ENCODE measurements at places on chromosomes 4 and X.

DNA sequence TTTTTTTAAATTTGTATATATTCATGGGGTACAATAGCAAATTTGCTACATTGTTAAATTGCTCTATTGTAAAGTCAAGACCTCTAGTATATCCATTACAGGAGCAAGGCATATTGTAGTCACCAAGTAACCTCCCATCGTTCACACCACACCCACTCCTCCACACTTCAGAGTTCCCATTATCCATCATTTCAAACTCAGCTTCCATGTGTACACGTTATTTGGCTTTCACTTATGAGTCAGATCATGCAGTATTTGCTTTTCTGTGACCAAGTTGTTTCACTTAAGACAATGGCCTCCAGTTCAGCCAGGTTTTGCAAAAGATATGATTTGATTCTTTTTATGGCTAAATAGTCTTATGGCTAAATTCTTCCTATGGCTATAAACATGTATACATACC is 2614.2 kb downstream of the PCDH7 start:
- no peak for DNase-seq

GRCh38 chr4:18314731-18315130 is 293.2 kb upstream of the LCORL start:
- DNase-seq, result no peak

DNA sequence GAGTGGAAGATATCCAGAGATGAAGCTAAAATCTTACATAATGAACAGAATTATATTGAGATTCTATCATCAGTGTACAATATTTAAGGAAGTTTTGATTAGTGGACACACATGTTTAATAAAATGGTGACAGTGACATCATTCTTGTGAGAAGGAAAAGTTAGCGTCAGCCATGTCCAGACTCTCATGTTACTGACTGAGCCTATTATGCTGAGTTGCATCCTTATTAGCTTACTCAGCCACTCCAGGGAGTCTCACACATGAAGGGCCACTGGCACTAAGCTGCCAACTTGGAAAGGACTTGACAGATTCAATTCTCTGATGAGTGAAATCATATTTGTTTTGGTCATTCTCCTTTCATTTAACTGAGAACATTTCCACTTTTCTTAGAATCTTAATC is 170.6 kb downstream of the BANK1 start:
- DNase-seq, result no peak

DNA sequence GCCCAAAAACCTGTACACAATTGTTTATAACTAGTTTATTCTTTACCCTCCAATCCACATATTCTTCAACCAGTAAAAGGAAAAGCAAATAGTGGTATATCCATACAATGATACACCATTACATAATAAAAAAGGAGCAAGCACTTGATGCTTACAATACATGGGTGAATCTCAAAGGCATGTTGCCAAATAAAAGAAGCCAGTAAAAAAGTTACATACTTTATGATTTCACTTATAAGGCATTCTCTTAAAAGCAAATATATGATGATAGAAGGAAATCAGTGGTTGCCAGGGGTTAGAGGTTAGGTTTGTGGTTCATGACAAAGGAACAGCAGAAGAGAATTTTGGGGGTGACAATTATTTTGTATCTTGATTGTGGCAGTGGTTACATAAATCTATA is 896.1 kb upstream of the LCORL start:
- DNase-seq, result no peak

DNA sequence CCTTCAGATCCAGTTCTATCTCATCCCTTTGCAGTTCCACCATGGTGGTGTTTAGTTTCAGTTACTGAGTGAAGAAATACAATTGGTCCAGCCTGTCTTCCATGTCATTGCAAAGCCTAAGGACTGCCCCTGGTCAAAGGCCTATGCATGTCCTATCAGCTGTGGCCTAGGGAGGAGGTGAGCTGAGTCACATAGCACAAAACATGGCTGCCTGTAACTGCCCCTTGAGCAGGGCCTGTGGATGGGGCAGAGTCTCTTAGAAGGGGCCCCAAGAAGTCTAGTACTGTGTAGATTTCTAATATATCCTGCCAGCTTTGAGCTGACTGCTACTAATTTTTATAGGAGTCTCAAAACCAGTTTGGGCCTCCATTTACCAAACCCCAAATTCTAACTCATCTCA is 296.7 kb downstream of the FBXW7 start:
- no peak for DNase-seq

GRCh38 chr4:81405900-81406401 is 65.8 kb downstream of the RASGEF1B start:
- no peak for DNase-seq

DNA sequence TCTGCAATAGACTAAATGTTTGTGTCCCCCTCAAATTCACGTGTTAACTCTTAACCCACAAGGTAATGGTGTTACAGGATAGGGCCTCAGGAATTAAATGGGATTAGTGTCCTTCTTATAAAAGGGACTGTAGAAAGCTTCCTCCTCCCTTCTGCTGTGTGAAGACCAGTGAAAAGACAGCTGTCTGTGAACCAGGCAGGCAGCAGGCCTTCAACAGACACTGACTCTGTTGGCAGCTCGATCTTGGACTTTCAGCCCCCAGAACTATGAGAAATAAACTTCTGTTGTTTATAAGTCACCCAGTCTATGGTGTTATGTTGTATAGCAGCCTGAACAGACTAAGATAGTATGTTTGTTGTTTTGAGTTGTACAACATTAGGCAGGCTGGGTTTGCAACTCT is 208.1 kb downstream of the GBA3 start:
- DNase-seq, result no peak

- no peak for DNase-seq
Observed at GRCh38 chr4:177275999-177276398, 33.7 kb upstream of the NEIL3 start.

DNA sequence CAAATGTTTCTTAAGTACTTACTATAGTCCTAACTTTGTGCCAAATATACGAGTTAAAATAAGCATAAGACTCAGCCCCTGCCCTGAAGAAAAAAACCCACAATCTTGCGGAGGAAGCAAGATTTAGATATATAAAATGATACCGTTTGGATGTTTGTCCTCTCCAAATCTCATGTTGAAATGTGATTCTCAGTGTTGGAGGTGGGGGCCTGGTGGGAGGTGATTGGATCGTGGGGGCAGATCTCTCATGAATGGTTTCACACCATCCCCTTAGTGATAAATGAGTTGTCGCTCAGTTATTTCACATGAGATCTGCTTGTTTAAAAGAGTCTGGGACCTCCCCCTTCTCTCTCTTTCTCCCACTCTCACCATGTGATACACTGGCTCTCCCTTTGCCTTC is 28.7 kb downstream of the EFHC2 start:
- DNase-seq, result no peak

- no peak for DNase-seq
Observed at GRCh38 chrX:24828147-24828546, 134.4 kb downstream of the POLA1 start.

DNA sequence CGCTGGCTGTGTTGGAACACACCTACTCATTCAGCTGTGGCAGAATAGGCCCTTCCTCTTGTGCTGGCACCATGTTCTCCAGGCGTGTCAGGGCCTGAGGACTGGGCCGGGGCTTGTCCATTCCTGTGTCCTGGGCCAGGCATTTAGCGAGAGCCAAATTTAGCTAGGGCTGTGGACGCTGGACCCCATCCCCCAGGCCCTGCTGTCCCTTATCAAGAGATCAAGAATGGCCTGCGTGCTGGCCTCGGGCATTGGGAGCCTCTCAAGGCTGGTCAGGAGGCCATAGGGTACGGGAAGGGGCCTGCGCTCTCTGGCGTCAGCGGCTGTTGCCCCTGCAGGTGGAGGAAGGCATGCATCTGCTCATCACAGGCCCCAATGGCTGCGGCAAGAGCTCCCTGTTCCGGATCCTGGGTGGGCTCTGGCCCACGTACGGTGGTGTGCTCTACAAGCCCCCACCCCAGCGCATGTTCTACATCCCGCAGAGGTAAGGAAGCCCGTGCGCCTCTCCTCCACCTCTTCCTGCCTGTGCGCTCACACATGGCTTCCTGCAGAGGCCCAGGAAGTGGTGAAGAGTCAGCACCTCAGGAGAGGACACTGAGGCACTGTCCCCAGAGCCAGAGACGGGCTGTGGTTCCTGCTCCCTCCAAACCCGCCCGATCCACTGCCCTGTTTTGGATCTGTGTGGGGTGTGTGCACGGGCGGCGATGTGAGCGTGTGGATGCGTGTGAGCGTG is 15.3 kb downstream of the ABCD1 start:
- no peak for DNase-seq

- DNase-seq, result no peak
Observed at GRCh38 chrX:115642895-115643530, 82.0 kb downstream of the PLS3 start.

DNA sequence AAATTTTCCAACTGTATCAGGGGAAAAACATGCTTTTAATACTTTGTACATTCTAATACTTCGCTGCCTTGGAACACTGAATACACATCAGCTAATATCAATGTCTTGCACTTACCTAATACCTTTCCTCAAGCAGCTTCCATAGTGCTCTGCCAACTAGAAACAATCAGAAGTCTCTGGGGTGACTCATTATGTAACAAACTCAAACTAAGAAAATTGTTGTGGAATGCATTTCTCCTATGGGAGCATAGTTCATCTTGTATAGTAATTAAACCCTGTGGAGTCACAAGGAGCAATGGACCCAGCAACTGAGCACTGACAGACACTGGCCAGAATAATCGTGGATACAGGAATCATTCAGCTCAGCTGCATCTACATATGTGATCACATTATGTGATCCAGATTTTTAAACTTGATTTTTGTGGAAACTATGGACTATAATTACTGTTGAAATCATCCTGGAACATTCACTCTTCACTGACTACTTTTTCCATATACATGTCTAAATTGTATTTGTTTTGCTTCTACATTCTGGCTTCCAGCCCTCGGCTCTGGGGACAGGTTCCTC is 496.9 kb downstream of the TMA16 start:
- DNase-seq, result no peak

GRCh38 chrX:14274691-14275090 is 245.0 kb upstream of the GEMIN8 start:
- no peak for DNase-seq

Measured in T-helper 22 cell (primary cell).